ENCODE measurements at places on chromosomes 6 and 20. TPM values are rescaled to one million over a fixed set of nuclear protein-coding genes. Genes with fewer than 3 reads are reported as not detected.
A peak's percentile ranks its signal among the peaks of the same experiment; 100 is the strongest.

- H3K36me3 ChIP-seq = no peaks in the 10 kb centered on the region
- peaks cover 4% of the 10 kb centered on the region for H3K4me1 ChIP-seq
- DNase-seq = peak; percentile 60
- H3K4me3 ChIP-seq = no peak overlapping the region
- peaks cover under 1% of the 10 kb centered on the region for H3K27me3 ChIP-seq
These were observed 211.5 kb upstream of the FOXA2 start for GRCh38 chr20:22795871-22796270.

DNA sequence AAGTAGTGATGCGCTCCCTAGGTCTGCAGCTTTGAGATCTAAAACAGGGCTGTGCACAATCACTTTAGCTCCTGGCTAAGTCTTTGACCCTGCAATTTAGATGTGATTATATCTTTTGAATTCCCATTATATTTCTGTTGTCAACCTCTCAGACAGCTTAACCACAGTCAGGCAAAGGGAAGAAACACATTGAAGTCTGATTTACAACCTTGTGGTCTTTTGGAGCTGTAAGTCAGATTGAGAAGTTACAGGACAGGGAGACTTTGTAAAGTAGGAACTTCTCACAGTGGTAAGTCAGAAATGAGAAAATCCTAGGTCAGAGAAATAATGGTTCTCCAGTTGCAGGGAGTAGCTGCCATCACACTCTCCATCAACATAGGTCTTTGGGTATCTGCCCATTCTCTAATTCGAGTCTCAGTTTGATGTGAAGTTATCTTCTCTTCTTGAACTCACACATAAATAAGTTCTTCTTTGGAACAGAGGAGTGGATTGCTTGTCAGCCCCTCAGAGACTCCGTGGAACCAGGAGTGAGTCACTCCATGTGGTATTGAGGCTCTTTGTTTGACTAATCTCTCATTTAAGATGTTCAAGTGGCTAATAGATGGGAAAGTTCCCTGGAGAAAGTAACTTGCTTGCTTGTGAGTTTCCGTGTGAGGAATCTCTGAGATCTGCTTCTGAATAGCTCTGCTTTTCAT, 35.0 kb upstream of the SGK1 start:
- no peak overlapping the region for H3K4me3 ChIP-seq
- H3K36me3 ChIP-seq = no peaks in the 10 kb centered on the region
- H3K27ac ChIP-seq = no peak overlapping the region
- DNase-seq = no peak

GRCh38 chr6:32658268-32658897, 8.1 kb downstream of the HLA-DQB1 start:
- peaks cover 25% of the 10 kb centered on the region for H3K36me3 ChIP-seq
- H3K27me3 ChIP-seq = no peaks in the 10 kb centered on the region
- no peak overlapping the region for H3K27ac ChIP-seq
- H3K4me3 ChIP-seq = no peak overlapping the region
- H3K4me1 ChIP-seq = no peaks in the 10 kb centered on the region
- DNase-seq = no peak

GRCh38 chr20:45097485-45098102, 3.3 kb downstream of the KCNS1 start:
- peak; percentile 50 for DNase-seq
- no peaks in the 10 kb centered on the region for H3K4me1 ChIP-seq
- H3K27ac ChIP-seq = no peak overlapping the region
- peaks cover 3% of the 10 kb centered on the region for H3K27me3 ChIP-seq

GRCh38 chr20:46637427-46638133, 13.7 kb downstream of the SLC13A3 start:
- H3K4me3 ChIP-seq = no peak overlapping the region
- H3K36me3 ChIP-seq = no peaks in the 10 kb centered on the region
- H3K4me1 ChIP-seq = no peaks in the 10 kb centered on the region
- H3K27me3 ChIP-seq = no peaks in the 10 kb centered on the region
- no peak overlapping the region for H3K27ac ChIP-seq

The AARS2 gene
- polyA plus RNA-seq = 4.8 TPM

The ORC3 gene
- 12.0 TPM for polyA plus RNA-seq

The LY86 gene
- polyA plus RNA-seq = 9.8 TPM

Data from lung (tissue), 17 donors.